Forelimb muscle (tissue), 1 donor: ENCODE measurements at places on chromosomes 1 and 21. TPM values are rescaled to one million over a fixed set of nuclear protein-coding genes. Genes with fewer than 3 reads are reported as not detected.

DNA sequence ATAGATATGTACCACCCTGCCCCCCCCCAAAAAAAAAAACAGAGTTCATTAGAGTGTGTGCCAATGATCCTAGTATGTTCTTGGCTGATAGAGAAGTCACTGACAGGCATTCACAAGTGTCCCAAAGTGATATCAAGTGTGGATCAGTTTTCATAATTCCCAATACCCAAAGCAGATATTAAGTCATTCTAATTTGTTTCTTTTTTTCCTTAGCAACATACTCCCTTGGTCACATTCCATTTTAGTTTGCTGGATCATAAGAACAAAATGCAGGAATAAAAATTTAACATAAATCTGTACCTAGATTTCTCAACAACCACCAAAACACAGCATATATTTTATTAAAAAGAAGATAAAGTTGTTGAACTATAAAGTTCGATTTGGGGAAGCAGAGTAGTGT, 129.8 kb upstream of the PALMD start:
- DNase-seq = peak; percentile 35

GRCh38 chr1:100347009-100347966, 5.0 kb upstream of the CDC14A start:
- no peak for DNase-seq

GRCh38 chr21:23463365-23463764, 2143.9 kb downstream of the MRPL39 start:
- no peak for DNase-seq

INSRR gene
- polyA plus RNA-seq = 0.70 TPM

DNA sequence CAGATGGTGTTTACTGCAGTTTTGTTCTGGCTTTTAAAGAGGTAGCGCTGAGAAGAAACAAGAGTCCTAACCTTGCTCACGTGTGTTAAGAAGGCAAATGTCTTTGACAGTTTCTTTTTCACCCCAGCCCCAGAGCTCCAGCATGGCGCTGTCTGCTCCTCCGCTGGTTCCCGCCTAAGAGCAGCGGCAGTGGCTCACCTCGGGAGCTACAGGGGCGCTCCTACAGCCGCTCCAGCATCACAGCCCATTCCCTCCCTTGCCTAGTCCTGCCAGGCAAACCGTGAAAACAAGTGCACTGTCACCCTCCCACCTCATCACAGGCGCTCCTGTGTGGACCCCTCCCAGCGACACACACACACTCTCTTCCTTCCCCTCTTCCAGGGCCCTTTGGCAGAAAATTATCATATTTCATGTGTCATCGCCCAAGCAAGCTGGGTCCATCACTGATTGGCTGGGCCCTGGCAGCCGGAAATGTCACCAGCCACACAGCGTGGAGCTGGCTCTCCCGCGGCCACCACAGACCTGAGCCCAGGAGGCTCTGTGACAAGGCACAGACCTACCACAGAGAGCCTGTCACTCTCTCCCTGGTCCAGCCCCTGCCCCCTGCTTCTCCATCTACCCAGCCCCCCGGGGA, 1.2 kb upstream of the HIVEP3 start:
- DNase-seq = no peak

GRCh38 chr1:153728305-153729066, 636 bp downstream of the INTS3 start:
- DNase-seq = no peak

GUCA2A gene
- not detected for polyA plus RNA-seq

DNA sequence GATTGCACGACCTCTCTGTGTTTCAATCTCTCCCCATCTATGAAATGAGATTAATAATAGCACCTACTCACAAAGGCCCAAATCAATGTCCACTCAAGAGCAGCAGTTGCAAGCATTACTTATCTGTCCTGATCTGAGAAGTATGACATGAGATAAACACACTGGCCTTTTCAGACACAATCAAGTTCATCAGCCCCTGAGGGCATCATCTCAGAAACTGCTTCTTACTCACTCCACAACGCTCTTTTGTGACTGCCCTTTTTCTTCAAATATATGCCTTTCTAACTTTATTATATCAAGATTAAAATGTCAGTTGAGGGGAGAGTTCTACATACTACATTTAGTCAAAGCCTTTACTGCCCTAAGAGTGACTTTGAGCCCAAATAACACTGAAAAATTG, 371.9 kb upstream of the SPAG17 start:
- no peak for DNase-seq

- DNase-seq = no peak
Measured at GRCh38 chr1:175129997-175130648, 62.5 kb downstream of the KIAA0040 start.

- DNase-seq = no peak
Measured at GRCh38 chr1:159274631-159275030, 27.5 kb upstream of the FCER1A start.
